ENCODE measurements at places on chromosomes 7 and 10.

DNA sequence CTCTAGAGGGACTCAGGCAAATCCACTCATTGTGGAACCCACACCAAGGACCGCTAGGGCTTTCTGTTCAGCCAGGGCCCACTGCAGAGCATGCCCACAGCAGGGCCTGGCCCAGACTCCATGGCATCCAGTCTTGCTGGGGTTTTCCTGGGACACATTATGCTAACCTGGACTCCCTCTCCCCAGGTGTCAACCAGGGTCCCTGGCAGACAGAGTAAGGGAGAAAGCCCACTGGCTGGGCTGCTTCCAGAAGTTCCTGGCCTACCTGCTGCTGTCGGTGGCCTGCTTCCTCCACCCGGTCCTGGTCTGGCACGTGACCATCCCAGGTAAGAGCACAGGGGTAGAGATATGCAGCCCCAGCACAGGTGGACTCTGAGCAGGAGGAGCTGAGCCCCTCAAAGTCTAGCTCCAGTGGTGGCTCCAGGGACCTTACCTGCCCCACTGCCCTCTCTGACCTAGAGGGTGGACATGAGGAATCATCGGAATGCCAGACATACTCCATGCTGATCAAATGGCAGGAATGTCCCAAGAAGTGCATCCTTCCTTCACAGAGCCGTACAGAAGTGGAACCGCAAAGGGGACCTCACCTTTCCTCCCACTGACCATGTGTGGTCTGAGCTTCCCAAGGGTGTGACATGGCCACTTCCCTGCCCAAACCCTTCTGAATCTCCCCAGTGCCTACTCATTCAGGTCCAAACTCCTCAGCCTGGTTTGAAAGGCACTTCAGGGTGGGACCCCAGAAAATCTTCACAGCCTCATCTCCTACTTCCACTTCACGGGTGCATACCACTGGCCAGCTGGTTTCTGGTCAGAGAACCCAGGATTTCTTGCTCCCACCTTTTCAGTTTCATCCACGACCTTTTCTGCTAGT, 22.5 kb downstream of the TMEM72 start:
- no peak for DNase-seq

DNA sequence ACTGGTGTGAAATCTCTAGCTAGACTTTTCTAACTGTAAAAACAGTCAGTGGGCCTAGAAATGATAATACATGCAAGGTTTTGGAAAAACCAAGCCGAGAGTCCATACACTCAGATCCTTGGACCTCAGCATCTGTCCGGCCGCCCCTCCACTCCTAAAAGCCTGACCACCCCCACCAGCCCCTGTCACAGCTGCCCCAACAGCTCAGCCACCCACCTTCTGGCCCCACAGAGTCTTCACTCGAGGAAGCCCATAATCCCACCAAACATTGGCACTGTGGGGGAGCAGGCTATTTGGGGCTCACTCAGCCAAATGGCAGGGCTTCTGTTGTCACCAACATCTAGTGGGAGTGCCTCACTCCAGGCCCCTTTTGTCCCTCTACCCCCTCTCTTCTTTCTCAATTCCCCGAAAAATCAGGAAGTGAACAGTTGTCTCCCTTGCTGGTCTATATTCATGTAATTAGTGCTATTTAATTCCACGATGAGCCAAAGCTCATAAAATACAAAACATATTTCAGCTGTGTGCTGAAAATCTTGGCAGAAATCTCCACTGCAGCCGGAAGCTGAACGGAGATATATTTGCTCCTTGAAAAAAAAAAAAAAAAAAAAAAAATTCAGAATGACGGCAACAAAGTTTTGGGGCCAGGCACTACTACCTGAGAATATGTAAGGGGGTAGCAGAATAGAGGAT, 55.5 kb downstream of the PLXNA4 start:
- DNase-seq: no peak

- peak; percentile 11 for DNase-seq
Measured at GRCh38 chr7:64463636-64464375, 99.1 kb downstream of the ZNF680 start.

DNA sequence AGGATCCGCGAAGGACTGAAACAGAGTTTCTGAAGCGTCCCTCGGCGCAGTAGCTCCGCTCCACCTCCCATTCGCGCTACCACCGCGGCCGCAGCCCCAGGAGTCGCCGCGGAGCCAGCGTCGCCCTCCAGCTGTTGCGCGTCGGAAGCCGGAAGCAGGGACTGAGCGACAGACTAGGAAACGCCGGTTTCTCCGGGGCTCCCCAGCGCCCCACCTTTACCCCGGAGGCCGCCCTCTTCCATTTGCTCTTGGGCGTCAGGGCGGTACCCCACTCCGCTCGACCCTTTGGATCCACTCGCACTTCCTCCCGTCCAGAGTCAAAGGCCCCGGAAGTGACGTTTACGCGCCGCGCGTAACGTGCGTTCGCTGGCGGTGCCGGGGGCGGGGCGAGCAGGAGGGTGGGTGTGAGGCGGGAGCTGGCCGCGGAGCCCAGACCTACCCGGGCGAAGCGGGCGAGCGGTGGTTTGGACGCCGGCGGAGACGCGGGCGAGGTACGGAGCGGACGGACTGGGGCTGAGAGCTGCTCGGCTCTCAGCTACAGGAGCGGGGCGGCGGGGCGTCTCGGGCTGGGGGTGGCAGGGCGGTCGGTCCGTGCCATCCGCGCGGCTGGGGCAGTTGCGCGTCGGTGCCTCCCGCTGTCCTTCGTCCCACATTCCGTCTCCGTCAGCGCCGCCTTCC, at the start of gene RABGEF1:
Gene RABGEF1 (plus strand): TSS at position 432 of the 678 bp plus-strand sequence. CDS start 31,167 bp downstream, outside the sequence.
- DNase-seq: peak; percentile 98

DNA sequence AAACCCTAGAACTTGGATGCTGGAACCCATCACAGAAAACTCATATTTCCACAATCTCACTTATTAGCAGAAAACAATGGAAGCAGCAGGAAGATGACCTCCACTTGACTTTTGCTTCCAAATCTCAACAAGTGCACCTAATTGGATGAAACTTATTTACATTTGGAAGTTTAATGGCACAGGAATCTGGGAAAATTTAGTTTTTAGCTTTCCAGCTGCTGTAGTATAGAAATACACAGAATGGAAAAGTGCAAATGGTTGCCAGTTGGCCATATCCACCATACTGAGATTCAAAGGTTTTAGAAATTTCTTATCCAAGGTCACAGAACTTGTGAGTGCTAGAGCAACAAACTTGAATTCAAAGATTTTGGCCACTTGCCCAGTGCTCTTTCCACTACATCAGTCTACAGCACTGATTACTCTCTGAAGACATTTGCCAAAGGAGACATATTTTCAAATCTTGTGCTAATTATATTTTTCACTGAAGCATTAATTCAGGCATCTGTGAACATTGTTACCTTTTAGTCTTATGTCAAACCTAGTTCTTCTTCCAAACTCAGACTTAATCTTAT, 9.3 kb upstream of the AHR start:
- DNase-seq: no peak

DNA sequence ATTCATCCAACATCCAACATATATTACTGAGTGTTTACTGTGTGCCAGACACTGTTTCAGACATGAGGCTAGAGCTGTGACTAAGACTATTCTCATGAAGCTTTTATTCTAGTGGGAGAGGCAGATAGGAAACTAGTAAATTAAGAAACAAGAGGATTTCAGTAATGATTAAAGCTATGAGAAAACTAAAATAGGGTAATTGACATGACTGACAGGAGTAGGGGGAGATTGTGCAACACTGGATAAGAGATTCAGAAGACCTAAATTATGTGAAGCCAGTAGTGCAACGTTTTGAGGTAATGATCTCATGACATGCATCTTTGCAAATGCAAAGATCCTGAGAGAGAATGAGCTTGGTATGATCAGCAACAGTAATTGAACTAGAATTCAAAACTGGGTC, 48.6 kb upstream of the MKLN1 start:
- no peak for DNase-seq

DNA sequence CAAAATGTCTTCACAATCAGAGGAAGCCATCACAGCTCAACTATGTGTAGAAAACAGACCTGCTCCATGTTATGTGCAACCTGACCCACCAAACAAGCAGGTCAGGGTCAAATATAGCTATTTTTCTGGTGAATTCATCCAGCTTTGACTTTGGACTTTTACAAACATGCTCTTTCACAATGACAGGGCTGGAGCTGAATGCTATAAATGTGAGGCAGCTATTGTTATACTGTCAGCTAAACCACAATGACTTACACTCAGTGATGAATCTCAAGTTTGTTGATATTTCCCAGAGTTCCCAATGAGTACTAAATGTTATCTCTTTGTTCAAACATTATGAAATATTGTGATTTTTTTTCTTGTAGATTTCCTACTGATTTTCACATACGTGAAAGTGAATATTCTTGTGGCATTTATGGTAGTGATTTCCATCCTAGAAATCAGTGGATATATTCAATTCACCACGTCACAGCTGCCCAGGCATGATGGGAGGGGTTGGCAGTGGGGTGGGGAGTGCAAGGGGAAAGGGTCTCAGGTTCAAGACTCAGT, 2.5 kb upstream of the ITIH2 start:
- DNase-seq: no peak

DNA sequence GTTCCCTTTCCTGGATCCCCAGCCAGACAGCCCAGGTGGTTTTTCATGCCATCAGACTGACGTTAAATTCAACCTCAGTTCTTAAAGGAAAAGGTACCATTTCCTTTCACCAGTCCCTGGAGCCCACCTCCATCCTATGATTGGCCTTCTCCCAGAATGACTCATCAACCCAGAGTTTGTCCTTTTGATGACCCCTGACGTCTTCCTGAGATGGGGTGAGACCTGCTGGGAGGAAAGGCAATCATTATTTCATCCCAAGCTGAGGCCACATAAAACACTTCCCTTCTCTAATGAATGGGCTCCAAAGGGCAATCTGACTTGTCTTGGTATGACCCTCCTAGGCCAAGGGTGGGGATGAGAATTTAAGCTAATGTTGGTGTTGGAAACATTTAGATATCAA, 750.7 kb downstream of the SUGCT start:
- DNase-seq: no peak

DNA sequence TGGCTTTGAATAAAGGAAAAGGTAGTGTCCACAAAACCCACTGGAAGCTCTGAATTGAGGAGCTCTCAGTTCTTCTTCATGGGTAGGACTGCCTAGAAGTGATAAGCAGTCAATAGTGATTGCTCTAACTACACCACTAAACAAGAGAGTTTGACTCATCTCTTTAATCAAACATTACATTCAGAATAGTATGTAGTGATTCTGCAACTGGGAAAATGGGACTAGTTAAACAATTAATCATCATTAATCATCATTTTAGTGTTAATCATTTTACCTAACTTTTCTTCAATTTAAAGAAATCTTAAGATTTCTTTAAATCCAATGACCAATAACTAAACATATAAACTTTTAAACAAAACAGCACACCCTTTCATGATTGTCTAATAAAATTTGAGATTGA, 484.0 kb upstream of the FZD8 start:
- DNase-seq: no peak

GRCh38 chr7:117230276-117231046, 92.4 kb downstream of the WNT2 start:
- no peak for DNase-seq

DNA sequence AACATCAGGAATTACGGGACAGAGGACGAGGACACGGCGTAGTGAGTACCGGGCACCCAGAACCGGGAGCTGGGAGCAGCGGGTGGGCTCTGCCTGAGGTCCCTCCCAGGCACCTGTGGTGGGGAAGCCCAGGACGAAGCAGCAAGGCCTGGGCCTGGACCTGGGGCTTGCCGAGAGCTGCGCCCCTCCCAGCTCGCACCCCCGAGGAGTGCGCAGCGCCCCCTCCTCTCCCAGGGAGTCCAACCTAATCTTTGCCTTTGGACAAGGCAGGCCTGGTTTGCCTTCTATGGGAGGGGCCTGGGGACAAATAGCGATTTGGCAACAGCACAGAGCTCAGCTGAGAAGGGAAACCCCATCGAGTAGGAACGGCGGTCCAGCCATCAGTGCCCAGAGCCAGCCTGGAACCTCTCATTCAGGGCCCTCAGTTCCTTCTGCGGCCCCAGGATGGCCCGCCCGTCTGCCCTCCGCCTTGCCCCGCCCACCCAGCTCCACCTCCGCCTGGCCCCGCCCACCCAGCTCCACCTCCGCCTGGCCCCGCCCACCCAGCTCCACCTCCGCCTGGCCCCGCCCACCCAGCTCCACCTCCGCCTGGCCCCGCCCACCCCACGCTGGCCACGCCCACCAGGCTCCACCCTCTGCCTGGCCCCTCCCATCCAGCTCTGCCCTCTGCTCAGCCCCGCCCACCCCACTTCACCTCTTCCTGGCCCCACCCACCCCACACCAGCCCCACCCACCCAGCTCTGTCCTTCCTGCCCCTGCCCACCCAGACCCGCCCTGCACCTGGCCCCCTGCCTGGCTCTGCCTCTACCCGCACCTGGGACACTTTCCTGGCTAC, 32.5 kb upstream of the KNDC1 start:
- DNase-seq: peak; percentile 19

DNA sequence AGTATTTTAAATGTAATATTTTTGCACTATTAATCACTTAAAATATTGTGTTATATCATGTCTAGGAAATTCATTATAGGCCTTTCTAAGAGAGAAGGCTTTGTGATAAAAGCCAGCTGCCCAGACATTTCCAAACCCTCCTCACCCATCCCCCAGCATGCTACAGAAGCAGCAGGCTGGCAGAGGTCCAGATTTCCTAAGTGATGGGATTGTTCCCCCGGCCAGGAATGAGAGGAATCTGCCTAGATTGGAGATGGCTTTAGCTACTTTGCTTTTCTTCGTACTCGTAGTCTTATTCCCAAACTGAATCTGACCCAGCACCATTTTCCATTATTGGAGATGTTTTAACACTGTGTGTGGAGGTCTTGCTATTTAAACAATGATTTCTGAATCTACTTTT, 29.4 kb downstream of the CDK14 start:
- DNase-seq: no peak

DNA sequence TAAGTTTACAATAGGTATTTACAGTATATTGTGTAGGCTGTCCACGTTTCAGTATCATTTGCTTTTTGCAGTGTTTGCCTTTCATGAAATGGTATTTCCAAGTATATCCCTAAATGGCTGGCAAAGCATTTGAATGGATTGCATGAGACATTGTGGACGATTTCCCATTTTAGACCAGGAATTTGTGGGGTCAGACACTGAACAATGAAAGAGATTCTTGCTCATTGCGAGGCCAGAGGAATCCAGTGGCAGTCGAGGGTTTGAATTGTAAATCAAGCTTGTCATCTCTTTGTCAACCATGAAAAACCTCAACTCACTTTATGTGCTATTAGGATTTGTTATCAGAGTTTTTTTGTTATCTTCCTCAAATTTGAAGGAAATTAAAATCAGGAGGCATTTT, 70.8 kb downstream of the CREB5 start:
- DNase-seq: no peak

- no peak for DNase-seq
Measured at GRCh38 chr10:131085091-131085860, 226.2 kb downstream of the TCERG1L start.

- no peak for DNase-seq
Measured at GRCh38 chr10:91642831-91643692, 10.2 kb upstream of the PPP1R3C start.

Data from stimulated activated CD4-positive, alpha-beta T cell treated with anti-CD3 and anti-CD28 coated beads, Interleukin-4, amount 100 ng/mL, for 1 hour (primary cell).